ENCODE measurements at places on chromosomes 1 and 21. TPM values are rescaled to one million over a fixed set of nuclear protein-coding genes. Genes with fewer than 3 reads are reported as not detected.

DNA sequence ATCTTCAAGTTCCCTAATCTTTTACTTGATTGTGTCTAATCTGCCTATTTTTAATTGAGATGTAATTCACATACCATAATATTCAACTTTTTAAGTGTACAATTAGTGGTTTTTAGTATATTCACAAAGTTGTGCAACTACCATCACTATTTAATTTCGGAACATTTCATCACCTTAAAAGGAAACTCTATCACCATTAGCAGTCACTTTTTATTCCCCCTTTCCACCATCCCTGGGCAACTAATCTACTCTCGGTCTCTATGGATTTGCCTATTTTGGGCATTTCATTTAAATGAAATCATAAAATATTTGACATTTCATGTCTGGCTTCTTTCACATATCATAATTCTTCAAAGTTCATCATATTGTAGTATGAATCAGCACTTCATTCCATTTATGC lies 30.6 kb upstream of the HYI start:
- no peak for DNase-seq

DNA sequence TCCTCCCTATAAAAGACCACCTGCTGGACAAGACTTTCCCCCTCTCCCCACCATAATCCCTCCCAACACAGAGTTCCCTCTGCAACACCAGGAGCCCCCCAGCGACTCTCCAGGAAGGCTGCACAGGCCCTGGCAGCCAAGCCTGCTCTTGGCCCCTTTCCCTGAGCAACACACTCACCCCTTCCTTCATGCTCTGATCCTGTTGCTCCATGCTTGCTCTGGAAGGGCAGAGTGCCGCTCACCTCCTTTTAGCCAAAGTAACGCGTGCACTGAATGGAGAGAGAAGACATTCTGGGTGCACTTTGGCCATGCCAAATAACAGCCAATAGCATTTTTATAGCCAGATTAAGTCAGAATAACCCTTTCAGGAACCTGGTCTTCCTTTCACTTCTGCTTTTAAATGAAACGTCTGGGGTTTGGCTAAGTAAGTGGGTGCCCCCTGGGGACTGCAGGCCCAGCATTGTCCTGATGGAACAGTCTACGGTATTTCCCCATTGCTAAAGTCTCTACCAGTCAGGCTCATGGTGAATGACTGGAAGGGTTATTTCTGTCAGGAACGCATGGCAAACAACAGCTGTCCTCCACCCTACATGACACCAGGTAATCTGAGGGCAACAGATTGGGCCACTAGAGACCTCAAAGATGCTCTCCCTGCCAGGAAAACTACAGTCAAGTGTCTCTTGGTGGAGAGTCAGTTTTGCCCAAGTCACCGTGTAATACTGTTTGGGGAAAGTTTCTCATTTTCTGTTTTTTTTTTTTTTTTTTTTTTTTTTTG lies at the start of gene SLC2A5:
SLC2A5 (minus strand) TSS at position 310 of the 775 bp plus-strand sequence; CDS start at position 211, 99 bp downstream.
- DNase-seq, result no peak

GRCh38 chr1:232250838-232251237 lies 379.1 kb downstream of the SIPA1L2 start:
- DNase-seq, result no peak

DNA sequence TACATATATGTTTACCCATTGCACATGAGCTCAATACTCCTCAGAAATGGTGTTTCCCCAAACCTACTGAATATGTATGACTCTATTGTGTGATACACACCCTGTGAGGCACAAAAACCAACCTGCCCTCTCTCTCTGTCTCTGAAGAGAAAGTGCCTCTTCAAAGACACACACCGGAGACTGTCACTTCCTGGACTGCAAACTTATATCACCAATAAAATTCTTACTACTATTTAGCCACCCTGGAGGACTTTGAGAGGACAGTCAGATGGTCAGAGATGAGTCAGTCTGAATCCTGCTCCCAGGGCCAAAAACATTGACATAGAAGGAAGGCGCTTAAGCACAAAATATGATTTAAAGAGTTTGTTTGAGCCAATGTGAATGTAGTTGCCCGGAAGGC lies 110.4 kb downstream of the PPIAL4G start:
- no peak for DNase-seq

Gene TMEM82
- total RNA-seq, result not detected

Gene SERPINC1
- 0.25 TPM for total RNA-seq

Gene SLAMF6
- not detected for total RNA-seq

Gene PATJ
- 34.7 TPM for total RNA-seq

Gene B3GALT2
- total RNA-seq, result not detected
